Articular chondrocyte of knee joint (primary cell): ENCODE measurements at places on chromosomes 3 and 15. TPM values are rescaled to one million over a fixed set of nuclear protein-coding genes. Genes with fewer than 3 reads are reported as not detected.

Gene RHCG
- not detected in 2 replicates for total RNA-seq

Gene DUOXA2
- not detected in 2 replicates for total RNA-seq

Gene A4GNT
- not detected in 2 replicates for total RNA-seq

Gene SCAANT1
- not detected in 2 replicates for total RNA-seq

Gene DOCK3
- 0.26 and 0.32 TPM in 2 replicates for total RNA-seq

Gene GOLIM4
- 59.2 and 67.3 TPM in 2 replicates for total RNA-seq

Gene DIPK2A
- 20.2 and 23.5 TPM in 2 replicates for total RNA-seq

Gene ACTRT3
- 4.4 and 5.0 TPM in 2 replicates for total RNA-seq

Gene SUSD5
- total RNA-seq, result 23.9 and 31.5 TPM in 2 replicates

Gene SPINT1
- total RNA-seq, result 0.26 and 0.97 TPM in 2 replicates

Gene CCR8
- not detected in 2 replicates for total RNA-seq

Gene CAPN3
- 1.8 and 1.9 TPM in 2 replicates for total RNA-seq

Gene SPTBN5
- 0.13 and 0.22 TPM in 2 replicates for total RNA-seq

Gene GPR149
- not detected in 2 replicates for total RNA-seq
